MV-4-11 (cell line): ENCODE measurements at places on chromosomes 6 and 20.
A peak's percentile ranks its signal among the peaks of the same experiment; 100 is the strongest.

DNA sequence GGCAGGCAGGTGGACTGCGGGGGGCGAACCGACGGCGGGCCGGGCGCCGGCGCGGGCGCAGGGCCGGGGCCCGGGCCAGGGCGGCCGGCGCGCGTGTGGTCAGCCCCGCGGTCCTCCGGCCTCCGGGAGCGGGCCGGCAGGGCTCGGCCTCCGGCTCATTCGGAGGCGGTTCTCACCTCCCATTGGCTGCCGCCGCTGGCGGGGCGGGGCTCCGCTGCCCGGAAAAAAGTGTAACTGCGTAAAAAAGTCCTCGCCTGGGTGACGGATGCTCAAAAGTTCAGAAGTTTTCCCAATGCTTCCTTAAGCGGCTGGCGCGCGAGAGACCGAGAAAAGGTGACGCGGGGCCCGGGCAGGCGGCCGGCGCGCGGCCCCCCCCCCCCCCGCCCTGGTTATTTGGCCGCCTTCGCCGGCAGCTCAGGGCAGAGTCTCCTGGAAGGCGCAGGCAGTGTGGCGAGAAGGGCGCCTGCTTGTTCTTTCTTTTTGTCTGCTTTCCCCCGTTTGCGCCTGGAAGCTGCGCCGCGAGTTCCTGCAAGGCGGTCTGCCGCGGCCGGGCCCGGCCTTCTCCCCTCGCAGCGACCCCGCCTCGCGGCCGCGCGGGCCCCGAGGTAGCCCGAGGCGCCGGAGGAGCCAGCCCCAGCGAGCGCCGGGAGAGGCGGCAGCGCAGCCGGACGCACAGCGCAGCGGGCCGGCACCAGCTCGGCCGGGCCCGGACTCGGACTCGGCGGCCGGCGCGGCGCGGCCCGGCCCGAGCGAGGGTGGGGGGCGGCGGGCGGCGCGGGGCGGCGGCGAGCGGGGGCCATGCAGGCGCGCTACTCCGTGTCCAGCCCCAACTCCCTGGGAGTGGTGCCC lies at the start of gene FOXC1:
TSS of gene FOXC1 (plus strand) at position 268 of the 849 bp plus-strand sequence. CDS start at position 799, 531 bp downstream.
- no peak for DNase-seq

DNA sequence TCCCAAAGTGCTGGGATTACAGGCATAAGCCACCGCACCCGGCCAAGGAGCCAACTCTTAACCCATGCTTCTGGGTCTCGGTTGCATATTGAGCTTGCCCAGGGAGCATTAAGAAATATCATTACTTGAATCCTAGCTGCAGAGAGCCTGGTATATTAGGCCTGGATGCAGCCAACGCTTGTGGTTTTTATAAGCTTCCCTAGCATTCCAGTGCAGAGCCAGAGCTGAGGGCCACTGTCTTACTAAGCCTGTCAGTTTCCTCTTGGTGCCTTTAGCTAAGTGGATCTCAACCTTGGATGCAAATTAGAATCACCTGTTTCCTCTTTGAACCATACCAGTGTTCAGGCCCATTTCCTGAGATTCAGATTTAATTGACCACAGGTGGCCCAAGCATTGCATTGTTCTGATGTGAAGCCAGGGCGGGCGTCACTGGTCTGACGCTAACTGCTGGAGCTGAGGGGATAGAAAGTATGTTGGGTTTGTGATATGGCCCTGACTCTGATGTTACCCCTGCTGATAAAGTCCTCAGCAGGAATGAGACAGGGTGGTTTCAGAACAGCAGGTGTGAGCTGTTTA lies 76.3 kb downstream of the BTBD3 start:
- no peak for DNase-seq

DNA sequence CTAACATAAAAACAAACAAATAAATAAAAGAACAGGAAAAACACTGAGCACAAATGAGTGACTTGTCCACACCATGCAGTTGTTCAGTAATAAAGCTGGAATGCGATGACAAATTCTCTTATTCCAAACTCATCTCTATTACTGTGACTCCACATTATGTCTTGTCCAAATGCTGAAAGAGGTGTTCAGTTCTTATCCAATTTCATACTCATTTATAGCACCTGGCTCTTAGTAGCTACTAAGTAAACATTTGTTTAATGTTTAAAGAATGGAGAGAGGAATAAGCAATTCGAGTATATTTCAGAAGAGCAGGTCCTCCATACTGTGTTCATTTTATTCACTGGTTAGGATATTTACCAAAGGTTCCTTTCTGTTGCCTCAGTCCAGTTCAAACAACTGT lies 439.0 kb upstream of the JAG1 start:
- no peak for DNase-seq

- no peak for DNase-seq
These were observed 106.1 kb upstream of the AGPAT4 start for GRCh38 chr6:161379834-161380582.

DNA sequence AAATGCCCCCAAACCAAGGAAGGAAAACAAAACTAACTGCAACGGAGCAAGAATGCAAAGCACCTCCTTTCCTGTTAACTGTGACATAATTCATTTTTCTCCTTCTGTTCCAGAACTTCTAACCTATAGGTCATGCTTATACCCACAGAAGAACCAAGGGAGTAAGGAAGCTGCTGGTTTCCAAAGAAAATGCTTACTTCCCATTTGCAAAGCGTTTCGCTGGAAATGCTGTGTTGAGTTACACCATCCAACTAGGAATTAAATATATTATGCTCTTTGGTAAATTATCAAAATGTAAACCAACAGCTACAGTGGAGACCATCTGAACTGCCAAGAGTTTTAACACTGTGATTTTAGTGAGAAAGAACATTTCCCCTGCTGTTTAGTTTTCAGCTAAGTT lies 42.9 kb downstream of the ATXN1 start:
- no peak for DNase-seq

GRCh38 chr6:56691286-56691595 lies 48.6 kb upstream of the DST start:
- DNase-seq: no peak

GRCh38 chr6:105072798-105073199 lies 107.0 kb downstream of the POPDC3 start:
- no peak for DNase-seq

- DNase-seq: no peak
These were observed 362 bp downstream of the DUSP22 start for GRCh38 chr6:292506-293192.

- DNase-seq: peak; percentile 68
These were observed at the start of gene MACROD2 for GRCh38 chr20:13995086-13995665. TSS of gene MACROD2 (plus strand) at chr20:13995516.

DNA sequence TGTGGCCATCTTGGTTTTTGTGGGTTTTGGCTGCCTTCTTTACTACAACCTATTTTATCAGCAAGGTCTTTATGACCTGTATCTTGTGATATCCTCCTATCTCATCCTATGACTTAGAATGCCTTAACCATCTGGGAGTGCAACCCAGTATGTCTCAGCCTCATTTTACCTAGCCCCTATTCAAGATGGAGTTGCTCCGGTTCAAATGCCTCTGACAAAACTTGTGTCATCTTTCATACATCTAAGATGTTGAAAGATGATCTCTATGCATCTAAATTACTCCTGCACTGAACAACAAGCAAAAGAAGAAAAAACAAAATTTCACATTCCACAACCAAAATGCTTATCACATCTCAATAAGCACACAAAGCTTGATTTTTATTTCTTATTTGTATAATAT lies 129.5 kb upstream of the CNR1 start:
- DNase-seq: no peak

GRCh38 chr6:93886416-93886815 lies 467.1 kb upstream of the EPHA7 start:
- DNase-seq: no peak

- no peak for DNase-seq
These were observed 288.0 kb upstream of the TSHZ2 start for GRCh38 chr20:52684176-52684575.

GRCh38 chr6:112237595-112237994 lies 16.8 kb downstream of the LAMA4 start:
- DNase-seq: no peak

DNA sequence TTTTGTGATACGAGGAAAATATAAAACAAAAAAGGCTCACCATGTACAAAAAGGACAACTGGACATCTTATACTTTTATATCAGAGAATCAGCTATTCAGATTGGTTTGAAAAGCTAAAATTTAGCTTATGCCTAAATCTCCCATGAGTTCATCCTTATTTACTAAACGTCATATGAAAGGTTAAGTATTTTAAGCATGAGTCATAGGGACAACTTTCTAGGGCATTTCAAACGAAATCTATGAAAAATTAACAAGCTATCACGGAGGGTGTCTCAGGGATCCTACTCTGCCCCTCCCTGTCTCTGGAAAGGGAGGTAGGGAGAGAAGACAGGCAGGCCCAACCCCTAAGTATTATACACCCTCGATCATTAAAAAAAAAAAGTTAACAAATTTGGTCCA lies 124.1 kb upstream of the LOC128125822 start:
- no peak for DNase-seq

- DNase-seq: no peak
These were observed 414.3 kb downstream of the SAMD5 start for GRCh38 chr6:147922799-147923198.

DNA sequence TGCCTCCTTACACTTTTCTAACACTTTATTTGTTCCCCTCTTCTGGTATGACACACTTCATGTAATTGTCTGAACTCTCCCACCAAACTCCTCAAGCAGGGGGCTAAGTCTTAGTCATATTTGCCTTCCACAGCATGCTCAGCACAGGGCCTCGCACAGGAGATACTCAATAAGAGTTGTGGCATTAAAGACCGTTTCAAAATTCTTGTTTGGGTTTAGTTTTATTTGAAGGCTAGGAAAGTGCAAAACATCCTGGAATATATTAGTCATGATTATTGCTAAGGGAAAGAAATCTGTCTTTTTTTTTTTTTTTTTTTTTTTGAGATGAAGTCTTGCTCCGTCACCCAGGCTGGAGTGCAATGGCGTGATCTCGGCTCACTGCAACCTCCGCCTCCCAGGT lies 137.6 kb upstream of the ECI2 start:
- no peak for DNase-seq

DNA sequence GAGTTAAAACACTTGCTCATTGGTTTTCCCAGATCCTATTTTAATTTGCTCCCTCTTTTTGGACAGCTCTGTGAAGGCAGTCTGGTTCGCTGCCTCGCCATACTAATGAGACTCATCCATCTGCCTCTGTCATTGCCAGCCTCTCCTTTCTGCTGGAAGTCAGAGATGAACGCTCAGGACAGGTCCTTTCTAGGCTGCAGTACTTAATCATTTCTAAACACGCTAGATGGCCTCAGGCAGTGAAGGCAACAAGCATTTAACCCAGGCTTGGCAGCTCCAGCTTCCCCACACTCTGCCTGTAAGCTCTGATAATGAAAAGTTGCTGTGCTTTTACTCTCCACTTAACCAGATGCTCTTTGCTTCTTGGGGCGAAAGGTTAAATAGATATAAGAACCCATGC lies 286.7 kb upstream of the POU3F2 start:
- no peak for DNase-seq

- peak; percentile 55 for DNase-seq
These were observed 24.7 kb downstream of the MYT1 start for GRCh38 chr20:64188682-64189529.

DNA sequence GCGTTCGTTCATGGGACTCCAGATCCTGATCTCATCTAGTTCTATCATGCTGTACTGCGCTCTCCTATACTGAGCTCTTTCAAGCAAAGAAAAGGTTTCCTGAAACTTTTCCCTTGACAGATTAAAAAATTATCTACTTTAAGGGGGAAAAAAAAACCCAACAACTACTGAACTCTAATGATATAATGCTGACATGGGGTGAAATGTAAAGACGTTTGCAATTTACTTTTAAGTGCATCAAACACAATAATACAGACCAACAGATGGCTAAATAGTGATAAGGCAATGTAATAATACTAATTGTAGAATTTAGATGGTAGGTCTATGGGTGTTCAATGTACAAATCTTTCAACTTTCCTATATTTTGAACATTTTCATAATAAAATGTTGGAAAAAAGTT lies 16.4 kb downstream of the TOMM34 start:
- DNase-seq: no peak

DNA sequence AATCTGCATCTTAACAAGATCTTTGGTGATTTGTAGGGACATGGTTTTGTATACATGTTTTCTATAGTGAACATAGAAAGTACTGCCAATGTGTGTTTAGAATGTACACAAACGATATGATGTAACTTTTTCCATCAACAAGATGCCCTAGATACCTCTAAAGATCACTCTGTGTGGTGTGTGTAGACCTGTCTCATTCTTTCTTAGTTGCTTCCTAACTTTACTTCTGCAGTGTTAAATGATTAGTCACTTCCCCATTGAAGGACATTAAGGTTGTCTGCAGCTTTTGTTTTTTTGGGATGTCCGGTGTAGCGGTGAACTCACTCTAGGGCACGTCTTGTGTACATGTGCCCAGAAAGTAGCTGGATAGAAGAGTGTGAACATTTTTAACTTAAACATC lies 35.9 kb downstream of the CDYL start:
- peak; percentile 35 for DNase-seq

GRCh38 chr6:157873735-157874344 lies 50.8 kb downstream of the SNX9 start:
- DNase-seq: peak; percentile 58

GRCh38 chr6:138590796-138591709 lies 91.8 kb upstream of the NHSL1 start:
- DNase-seq: peak; percentile 58

GRCh38 chr20:33753763-33754162 lies 22.0 kb downstream of the ZNF341 start:
- no peak for DNase-seq

GRCh38 chr6:168884050-168884645 lies 369.5 kb downstream of the THBS2 start:
- DNase-seq: peak; percentile 58

GRCh38 chr6:105382496-105382895 lies 20.4 kb downstream of the PREP start:
- no peak for DNase-seq

GRCh38 chr6:21001736-21002135 lies 467.5 kb downstream of the CDKAL1 start:
- DNase-seq: no peak

DNA sequence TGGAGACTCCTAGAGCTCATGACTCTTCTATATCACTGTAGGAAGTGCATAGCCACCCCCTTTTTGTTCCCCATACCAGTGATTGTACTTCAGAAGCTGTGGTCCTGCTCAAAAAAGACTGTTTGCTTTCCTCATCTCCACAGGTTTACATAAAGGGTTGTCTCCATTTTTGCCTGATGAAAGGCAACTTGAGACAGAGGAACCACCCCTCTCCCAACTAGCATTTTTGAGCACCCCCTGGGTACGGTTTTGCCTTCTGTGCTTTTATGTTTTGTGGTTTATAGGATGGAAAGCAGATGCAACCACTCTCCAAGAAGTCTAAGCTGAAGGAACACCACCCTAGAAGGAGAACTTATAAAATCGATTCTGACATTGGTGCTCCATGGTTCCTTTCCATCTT lies 127.7 kb upstream of the SUPT3H start:
- DNase-seq: no peak
